H9 (cell line): ENCODE measurements at places on chromosomes 1 and 21. TPM values are rescaled to one million over a fixed set of nuclear protein-coding genes. Genes with fewer than 3 reads are reported as not detected.

The ZNF648 gene
- 1.1 and 1.4 TPM in 2 replicates for total RNA-seq

The KCNE2 gene
- total RNA-seq, result 0.29 TPM in 1 of 2 replicates, not detected in the other

DNA sequence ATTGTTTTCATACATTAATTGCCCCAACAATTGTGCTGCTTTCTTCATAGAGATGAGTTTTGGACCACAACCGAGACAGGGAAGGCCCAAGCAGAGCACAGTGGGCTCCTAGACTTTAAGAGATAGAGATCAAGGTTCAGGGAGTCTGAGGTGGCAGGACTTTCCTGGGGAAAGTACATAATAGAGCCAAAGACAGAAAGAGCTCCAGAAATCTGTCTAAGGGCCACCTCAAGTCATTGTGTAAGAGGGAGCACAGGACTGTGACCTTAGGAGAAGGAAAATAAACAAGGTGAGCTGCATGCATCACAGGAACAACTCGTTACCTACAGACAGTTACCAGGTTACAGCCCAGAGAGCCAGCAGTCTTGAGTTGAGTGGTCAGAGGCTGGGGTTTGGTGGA, 41.3 kb upstream of the CR2 start:
- H3K27me3 ChIP-seq, result no peaks in the 10 kb centered on the region
- DNase-seq, result no peak
- no peak overlapping the region for H3K27ac ChIP-seq
- H3K36me3 ChIP-seq, result no peaks in the 10 kb centered on the region
- no peak overlapping the region for H3K4me3 ChIP-seq

GRCh38 chr1:169186106-169186505, 79.6 kb downstream of the ATP1B1 start:
- no peak overlapping the region for H3K4me3 ChIP-seq
- no peak for DNase-seq
- no peak overlapping the region for H3K27ac ChIP-seq
- no peaks in the 10 kb centered on the region for H3K36me3 ChIP-seq

DNA sequence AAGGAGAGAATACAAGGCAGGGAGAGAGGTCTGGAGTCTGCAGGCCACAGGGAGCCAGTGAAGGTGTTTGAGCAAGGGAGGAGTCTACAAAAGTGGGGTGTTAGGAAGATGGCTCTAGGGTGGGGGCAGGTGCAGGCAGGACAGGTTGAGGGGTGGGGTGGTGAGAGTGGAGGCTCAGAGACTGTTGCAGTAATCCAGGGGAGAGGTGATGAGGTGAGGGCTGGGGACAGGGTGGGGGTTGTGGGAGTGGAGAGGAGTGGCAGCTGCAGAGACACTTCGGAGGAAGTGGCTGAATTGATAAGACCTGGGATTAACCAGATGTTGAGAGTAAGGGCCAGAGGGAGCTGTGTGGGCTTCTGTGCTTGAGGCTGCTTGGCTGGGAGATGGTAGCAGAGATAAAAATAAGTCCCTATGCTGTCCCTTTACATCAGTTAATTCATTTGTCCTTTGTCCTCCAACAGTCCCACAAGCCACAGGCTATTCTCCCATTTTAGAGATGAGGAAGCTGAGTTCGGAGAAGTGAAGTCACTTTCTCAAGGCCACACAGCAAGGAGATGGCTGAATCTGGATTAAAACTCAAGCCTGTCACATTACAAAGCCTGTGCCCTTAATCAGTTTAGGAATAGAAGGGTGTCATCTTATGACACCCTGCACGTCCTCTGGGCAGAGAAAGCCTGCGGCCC, 54.8 kb upstream of the SYNC start:
- no peaks in the 10 kb centered on the region for H3K27me3 ChIP-seq
- 0 out of 3 replicates have a peak, but pooled peaks cover 1% of the 10 kb centered on the region for H3K36me3 ChIP-seq
- no peak overlapping the region for H3K27ac ChIP-seq
- H3K4me1 ChIP-seq, result peaks cover 27% of the 10 kb centered on the region; the same call in 1 of the 2 replicates
- H3K4me3 ChIP-seq, result peak overlapping the region; percentile 22; the same call in 1 of the 3 replicates

DNA sequence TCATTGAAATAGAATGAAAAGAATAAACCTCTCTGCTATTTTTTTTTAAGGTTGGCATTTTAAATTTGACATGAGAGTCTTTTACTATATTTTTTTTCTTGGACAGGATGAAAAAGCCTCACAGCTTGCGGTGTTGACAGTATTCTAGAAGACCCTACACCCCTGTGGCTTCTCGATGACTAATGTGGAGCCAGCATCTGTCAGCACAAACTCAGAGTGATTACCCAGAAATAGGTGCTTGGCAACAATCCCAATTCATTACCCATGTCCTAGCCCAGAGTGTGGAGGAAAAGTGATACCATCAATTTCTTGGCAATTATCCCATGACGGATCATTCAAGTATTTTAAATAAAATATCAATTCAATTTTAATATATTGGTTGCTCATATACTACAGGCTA, 186.8 kb upstream of the MAP1LC3C start:
- H3K36me3 ChIP-seq, result no peaks in the 10 kb centered on the region
- H3K27ac ChIP-seq, result no peak overlapping the region
- no peaks in the 10 kb centered on the region; the same call in 1 of the 2 replicates for H3K4me1 ChIP-seq
- H3K4me3 ChIP-seq, result no peak overlapping the region
- no peak for DNase-seq
